ENCODE measurements at places on chromosomes 1 and 21.

DNA sequence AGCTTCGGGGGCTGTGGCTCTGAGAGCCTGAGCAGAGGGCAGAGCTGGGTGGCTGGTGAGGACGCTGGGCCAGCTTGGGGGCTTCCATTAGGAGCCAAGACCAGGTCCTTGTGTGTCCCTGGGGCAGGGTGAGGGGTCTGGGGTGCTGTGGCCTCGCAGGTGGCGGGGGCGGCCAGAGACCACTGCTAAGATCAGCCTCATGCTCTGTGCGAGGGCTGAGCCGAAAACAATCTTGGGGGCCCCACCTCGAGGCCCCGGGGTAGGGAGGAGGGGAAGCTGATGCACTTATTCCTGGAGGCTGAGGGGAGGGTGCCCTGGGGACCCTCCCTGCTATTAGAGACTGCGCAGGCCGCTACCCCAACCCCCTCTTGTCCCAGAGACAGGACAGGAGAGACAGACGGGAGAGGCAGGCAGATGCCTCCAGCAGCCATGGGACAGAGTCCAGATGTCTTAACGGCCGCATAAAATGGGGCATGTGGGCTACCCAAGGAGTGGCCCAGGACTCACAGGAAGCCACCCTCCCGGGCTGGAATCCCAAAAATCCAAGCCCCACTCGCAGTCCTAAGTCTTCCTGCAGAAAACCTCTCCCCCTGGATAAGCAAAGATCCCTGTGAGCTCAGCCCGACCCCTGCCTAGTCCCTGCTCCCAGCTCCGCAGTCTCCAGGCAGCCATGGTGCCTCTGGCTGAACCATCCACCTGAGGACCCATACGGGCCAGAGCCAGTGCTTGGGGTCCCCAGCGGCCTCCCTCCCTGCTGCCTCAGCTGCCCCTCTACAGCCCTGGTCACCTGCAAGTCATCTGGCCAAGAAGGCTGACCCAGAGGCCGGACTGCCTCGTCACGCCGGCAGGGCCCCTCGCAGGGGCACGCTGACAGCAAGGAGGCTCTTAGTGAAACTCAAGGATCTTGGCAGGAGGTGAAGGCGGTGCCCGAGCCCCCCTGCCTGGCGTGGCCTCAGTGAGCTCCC lies 43.6 kb upstream of the COL18A1 start:
- no peak for DNase-seq

DNA sequence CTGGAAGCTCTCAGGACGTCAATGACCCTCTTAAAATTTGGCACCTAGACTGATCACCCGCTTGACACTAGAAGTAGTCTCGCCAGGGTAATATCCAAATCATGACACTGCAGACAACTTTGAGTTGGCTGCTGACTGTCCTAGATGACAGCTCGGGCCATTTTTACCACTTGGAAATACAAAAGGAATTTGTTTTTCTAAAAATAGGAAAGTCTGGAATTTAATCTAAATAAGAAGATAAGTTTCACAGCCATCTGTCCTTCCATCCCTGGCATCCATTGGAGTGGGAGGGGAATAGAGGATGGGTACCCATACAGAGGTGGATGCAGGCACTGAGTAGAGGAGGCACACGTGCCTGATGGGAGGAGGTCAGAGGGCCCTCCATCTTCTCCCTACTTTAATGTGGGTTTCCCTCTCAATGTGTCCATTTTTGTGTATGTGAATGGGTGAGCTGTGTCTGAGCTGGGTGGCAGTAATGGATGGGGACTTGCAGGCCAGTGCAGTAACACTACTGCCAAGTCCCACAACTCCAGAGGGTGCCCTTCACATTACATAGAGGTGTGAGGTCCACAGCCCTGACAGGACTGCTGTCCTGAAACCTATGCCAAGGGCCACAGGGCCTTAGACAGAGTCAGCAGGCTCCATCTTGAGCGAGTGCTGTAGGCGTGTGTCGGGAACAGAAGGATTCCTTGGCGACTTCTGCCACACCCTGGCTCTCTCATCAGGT lies 104.8 kb upstream of the IPO9 start:
- DNase-seq: no peak

GRCh38 chr1:2970311-2971071 lies 50.8 kb upstream of the ACTRT2 start:
- DNase-seq: no peak

DNA sequence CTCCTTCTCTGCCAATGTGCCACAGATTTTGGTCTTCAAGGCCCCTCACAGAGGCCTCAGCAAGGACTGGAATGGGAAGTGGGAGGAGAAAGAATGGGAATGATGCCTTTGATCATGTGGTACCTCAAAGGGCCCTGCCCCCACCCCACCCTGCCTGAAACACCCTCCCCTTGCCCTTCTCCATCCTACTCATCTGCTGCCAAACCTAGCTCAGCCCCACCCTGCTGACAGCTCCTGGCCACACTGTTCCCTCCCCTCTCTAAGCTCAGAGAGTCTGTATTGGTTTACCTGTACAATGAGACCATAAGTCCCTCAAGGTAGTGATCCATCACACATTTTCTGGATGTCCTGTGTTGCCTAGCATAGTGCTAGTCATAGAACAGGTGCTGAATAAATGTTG lies 6.7 kb upstream of the ARHGAP30 start:
- no peak for DNase-seq

- no peak for DNase-seq
Observed at GRCh38 chr21:38409907-38410306, 88.4 kb downstream of the ERG start.

DNA sequence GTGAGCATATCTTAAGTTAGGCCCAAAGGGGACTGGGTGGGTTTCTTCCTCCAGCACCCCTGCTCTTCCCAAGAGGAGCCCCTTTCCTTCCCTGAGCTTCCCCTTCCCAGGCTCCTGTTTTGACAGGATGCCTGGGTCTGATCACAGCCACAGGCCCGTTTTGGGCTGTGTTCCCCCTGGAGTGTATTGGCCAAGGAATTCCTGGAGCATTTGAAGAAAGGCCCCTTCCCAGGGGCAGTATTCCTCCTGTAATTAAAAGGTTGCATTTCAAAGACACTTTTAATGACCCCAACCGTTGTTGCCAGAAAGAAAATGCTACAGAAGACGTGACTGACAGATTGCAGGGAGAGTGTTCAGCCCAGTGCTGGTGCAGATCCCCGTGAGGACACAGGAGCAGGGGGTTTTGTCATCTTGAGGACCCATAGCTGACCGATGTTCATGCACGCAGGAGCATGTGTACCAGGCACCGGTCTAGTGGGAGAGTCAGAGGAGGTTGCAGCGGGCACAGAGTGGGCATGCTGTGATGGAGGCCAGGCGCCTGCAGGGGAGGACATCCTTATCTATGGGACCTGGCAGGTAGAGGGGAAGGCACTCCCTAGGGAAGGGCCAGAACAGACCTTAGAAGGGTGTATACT lies 19.3 kb upstream of the LBR start:
- DNase-seq: no peak

DNA sequence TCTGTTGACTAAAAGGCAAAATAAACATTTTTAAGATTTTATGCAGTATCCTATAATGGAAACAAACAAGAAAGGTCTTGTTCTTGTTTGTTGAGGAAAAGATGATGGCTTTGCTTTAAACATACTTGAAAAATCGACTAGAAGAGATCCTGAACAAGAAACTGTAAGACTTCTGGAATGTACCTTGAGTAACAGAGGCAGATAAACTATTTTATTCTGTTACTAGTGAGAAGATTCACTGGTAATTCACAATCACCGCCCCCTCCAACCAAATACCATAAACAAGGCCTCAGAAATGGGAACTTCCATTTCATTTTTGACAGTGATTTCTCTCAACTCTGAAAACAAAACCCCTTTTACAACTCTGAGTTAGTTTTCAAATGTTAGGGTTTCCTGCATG lies 18.1 kb downstream of the TSEN15 start:
- DNase-seq: no peak

DNA sequence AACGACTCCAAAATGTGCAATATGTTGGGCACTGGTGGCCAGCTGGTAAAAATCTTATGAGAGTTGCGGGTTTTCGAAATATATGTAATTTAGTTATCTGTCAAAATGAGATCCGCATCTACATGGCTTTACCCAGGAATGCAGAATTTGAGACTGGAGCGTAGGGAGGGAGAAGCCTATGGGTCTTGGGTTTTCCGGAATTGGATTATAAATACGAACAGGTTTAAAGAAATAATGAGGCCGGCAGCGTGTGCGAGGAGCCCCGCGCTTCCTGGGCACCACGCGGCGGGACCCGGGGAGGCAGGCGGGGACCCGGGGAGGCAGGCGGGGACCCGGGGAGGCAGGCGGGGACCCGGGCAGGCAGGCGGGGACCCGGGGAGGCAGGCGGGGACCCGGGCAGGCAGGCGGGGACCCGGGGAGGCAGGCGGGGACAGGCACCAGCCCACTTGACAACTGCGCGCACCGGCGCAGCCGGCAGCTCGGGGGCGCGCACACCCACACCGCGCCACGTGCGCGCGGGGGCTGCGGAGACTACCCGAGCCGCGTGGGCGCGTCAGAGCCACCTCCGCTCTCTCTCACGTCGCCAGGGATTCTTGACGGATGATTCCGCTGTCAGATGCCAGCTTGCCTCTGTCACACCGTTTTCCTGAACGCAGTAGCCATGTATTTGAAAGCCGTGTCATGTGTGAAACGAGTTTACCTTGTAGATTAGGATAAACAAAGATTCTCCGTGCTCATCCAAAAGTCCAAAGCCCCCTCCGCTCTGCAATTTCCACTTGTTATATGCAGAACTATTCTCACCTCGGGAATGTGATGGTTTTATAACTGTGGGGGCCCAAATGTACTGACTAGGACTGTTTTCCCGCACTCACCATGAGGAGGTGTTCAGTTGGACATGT lies 54.3 kb upstream of the HNRNPU start:
- peak; percentile 38 for DNase-seq

DNA sequence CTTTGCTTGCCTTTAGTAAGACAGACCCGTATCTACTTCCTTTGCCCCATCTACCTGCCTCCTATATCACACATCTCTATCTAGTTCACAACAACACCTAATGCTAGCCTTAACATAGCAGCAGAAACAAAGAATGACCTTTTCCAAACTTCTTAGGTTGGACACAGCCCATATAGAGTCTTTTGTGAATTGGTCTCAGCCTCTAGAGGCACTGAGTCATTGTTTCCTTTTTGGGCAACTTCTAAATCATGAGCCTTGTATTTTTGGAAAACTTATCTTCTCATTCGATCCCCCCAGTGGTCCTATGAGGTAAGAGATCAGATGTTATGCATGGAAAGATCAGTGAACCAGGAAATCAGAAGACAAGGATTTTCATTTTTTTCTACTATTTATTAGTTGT lies 679.4 kb upstream of the USP24 start:
- no peak for DNase-seq

DNA sequence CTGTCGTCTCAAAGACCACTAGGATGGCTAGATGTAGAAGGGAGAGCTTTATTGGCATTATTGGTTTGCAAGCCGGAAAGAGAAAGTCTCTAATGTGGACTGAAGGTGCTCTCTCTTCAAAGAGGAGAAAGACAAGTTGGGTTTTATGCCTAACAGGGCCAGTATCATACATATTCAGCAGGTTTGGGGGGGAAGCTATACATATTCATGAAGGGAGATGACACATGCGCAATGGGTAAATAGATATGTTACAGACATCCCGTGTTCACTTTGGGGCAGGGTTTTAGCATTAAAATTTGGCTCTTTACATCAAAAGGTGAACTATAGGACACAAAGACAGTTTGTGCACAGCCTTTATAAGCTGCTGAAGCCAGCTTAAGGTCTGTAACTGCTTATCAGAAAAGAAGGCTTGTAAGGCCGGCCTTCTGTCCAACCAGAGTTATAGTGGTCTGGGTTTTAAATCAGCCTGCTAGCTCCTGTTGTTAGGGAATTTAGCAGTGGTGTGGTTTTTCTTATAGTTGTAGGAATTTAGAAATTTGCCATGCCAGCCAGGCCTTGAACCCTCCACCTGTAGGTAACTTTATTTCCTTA lies 46.5 kb upstream of the LRRN2 start:
- no peak for DNase-seq

- no peak for DNase-seq
Observed at GRCh38 chr1:56806804-56807203, 12.4 kb downstream of the FYB2 start.

- no peak for DNase-seq
Observed at GRCh38 chr1:66282343-66282852, 251.6 kb upstream of the SGIP1 start.

DNA sequence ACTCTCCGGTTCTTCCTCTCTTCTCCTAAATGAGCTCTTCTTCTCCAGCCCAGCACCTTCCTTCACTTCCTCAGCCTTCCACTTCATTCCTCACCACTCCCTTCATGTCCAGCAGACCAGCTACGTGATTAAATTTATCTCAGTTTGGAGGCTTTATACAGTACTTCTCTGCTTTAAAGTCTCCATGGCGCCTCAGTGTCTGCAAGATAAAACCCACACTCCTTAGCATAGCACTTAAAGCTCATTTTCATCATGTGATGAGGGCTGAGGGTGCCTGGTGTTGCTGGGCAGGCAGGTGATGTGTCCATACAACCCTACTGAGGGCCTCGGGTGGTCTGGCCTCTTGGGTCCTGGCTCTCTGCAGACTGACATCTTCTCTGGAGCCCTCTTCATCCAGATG lies 7.7 kb downstream of the SLC5A9 start:
- DNase-seq: no peak

Data from right renal pelvis (tissue), 4 donors.